ENCODE measurements at places on chromosomes 3 and 15.

- DNase-seq = no peak
Measured at GRCh38 chr3:150409125-150409511, 1.0 kb downstream of the TSC22D2 start.

- DNase-seq = no peak
Measured at GRCh38 chr15:66080717-66081398, 172.7 kb downstream of the MEGF11 start.

- DNase-seq = no peak
Measured at GRCh38 chr3:134643150-134643675, 7.6 kb downstream of the KY start.

DNA sequence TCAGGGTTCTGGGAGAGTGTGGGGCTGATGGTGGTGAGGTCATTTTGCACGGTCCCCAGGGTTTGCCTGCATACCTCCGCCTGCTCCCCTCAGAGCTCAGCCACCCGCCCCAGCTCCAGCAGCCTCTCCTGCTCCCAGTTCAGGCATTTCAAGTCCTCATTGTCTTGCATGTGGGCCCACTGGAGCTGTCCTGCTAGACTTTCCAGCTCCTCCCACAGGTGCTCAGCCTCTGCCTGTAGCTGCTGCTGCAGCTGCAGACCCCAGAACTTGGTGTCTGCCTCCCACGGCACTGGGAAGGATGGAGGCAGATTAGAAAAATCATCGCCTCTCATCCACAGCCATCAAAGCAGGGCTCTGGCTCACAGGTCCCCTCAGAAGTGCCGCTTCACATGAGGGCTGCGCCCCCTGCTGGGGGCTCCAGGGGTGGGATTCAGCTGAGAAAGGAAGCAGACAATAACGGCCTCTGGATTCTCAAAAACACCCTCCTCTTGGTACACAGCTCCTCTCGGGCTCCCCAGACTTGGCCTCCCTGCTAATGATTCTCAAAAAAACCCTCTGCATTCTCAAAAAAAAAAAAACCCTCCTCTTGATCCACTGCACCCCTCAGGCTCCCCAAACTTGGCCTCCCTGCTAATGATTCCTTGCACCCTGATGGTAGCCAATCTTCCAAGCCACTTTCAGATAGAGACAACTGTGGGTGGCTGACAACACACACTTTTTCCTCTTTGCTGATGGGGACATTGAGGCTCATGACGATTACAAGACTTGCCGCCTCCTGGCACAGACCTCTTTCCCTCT lies 89.3 kb upstream of the C2CD4B start:
- DNase-seq = peak; percentile 46

DNA sequence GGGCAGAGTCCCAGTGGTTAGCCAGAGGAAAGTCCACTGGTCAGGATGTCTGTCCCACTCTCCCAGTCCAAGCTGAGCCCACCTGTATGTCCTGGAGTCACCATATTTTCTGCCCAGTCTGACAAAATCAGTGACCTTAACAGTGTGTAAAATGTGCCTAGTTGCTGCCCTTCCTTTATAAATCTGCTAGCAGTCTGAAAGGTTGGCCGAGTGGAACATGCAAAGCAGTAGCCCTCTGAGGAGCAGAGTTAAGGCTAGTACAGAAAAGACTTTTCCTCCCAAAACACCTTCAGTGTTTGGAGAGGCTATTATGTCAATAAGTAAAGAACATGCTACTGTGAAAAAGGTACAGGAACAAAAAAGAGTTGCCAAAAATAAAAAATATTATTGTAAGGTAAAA lies 15.3 kb downstream of the TTC21A start:
- DNase-seq = no peak

- no peak for DNase-seq
Measured at GRCh38 chr3:120730576-120731542, 11.5 kb downstream of the RABL3 start.

DNA sequence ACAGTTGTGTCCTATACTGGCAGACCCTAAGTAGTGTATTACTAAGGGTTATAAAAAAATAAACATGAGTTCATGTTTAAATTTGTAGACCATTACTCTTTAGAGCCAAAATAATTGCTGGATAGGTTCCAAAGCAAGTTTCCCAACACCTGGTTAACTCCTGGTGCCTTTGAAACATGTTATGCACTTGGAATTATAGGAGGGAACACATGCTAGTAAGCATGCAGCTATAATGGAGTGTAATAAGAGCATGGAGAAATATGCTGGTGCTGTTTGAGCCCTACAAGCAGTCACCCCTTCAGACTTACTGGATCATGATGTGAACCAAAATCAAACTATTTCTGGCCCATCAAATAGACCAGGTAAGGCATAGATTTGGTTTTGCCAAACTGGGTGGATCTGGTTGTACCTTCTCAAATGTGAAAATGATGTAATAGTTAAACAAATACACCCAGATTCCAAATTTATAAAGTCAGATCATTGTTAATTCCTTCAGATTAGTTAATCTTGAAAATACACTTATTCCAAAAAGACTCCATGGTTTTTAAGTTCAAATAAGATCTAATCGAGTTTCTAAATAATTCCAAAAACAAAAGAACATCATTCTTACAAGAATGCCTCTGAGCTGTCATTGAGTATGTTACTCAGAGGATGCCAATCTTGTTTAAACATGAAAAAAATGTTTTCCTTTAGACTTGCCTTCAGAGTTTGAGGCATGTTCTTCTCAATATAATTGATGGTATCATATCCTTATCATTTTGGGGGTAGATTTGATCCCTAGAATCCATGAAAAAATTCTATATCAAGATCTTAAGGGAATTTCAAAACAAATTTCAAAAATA lies 69.3 kb downstream of the LRRC28 start:
- no peak for DNase-seq

DNA sequence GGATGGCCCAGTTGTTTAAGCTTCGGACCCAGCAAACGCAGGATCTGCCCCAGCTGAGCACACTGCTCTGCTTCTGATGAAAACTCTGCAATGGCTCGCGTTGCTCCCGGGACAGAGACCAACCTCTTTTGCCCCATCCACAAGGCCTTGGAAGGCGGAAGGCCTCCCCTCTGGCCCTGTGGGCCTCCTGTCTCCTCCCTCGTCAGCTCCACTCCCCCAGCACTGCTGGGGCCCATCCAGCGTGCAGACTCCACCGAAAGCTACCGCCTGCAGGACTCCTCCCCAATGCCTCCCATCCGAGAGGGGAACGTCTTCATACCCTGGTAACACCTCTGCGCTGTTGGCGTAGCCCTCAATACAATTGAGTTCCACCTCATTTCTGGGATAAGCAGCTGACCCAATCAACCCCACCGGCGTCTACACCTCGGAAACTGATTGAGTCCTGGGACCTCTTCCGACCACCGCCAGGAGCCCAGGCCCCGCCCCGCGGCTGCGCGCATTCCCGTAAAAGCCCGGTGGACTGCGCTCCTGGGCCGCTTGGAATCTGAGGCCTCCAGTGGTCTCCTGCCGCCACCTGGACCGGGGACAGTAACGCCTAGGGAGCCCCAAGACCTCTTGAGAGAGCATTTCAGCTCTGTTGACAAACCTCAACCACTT lies at the start of gene PRR23E:
TSS of gene PRR23E (plus strand) at position 556 of the 657 bp plus-strand sequence. CDS start 3,555 bp downstream, outside the sequence.
- no peak for DNase-seq

DNA sequence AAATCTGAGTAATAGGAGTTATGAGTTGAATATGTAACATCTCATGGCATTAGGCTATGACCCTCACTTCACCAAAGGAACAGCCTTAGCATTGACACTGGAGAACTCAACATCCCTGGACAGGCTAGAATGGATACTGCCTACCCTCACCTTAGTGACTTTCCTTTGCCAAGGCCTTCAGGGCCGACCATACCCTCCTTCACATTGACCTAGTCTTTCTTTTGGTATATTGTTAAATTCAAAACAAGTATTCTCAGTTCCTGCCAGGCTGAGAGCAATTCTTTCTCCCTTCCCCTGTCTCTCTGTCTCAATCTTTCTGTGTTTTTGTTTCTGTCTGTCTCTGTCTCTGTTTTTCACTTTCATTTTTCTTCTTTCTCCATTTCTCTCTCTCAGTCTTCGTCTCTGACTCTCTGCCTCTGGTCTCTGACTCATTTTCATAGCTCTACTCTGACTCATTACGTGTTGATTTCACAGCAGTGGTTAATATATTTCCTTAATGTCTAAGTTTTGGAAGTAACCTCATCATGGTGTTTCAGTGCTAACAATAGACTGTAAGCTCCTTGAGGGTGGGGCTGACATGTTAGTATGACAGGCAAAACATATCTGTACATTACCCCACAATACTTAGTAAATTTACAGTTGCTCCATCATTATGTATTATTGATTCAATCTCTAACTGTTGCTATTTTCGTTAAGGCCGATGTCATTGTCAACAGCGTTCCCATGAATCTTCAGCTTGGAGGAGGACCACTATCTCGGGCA lies 32.5 kb downstream of the PARP15 start:
- peak; percentile 3 for DNase-seq

- no peak for DNase-seq
Measured at GRCh38 chr15:81954158-81954783, 91.5 kb downstream of the MEX3B start.

DNA sequence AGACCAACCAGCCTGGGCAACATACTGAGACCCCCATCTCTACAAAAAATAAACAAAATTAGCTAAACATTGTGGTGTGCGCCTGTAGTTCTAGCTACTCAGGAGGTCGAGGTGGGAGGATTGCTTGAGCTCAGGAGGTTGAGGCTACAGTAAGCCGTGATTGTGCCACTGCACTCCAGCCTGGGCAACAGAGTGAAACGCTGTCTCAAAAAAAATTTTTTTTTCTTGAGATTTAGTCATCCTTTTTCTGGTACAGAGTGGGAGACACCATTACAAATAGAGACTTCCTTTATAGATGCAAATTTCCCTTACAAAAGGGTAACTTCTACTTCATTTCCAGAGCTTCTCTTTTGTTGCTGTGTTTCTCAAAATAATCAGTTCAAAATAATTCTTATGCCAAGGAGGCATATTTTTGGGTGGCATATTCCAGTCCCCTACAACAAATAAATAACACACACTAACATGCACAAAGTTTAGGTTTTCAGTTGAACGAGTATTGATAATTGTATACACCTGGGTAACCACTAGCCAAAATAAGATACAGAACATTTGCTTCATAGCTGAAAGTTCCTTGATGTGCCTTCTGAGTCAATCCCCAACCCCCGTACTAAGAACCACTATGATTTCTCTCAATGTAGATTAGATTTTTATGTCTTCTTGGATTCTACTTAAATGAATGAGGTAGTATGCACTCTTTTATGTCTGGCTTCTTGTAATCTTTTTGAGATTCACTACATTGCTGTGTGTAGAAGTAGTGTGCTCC lies 248.9 kb upstream of the PROK2 start:
- DNase-seq = no peak

- DNase-seq = no peak
Measured at GRCh38 chr15:62616746-62617145, 425.8 kb upstream of the TPM1 start.

DNA sequence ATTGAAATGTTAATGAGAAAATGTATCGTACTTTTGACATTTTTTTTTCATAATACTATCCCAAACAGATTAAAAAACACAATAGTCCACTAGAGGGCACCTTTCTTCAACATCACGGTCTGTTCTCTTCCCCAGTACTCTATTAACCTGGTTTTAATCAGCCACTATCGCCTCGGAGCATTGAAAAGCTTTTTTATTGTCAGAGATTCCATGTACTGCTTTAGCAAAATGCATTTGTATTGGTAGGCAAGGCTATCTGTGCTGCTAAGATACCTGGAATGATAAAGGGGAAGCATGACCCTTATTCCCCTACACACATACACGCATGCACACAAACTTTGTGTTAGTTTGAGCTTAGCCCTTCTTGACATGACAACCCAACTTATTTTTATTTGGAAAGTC lies 160.1 kb upstream of the IL12A start:
- DNase-seq = no peak

DNA sequence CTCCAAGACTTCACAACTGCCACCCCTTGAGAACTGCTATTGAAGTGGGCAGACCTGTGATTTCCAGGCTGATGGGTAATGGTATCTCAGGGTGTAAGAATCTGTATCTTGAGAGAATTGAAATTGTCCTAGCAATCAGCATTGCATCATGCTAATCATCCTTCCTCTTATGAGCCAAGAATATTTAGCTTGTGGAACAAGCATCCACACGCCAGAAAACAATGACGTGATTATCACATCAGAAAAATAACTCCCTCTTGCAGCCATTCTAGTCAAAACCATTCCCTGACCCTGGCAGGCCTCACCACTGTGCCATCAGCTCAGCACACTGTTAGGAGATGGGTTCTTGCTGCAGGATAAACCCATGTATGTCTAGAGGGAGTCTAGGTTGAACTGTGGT lies 6.7 kb downstream of the BCL2L10 start:
- no peak for DNase-seq

DNA sequence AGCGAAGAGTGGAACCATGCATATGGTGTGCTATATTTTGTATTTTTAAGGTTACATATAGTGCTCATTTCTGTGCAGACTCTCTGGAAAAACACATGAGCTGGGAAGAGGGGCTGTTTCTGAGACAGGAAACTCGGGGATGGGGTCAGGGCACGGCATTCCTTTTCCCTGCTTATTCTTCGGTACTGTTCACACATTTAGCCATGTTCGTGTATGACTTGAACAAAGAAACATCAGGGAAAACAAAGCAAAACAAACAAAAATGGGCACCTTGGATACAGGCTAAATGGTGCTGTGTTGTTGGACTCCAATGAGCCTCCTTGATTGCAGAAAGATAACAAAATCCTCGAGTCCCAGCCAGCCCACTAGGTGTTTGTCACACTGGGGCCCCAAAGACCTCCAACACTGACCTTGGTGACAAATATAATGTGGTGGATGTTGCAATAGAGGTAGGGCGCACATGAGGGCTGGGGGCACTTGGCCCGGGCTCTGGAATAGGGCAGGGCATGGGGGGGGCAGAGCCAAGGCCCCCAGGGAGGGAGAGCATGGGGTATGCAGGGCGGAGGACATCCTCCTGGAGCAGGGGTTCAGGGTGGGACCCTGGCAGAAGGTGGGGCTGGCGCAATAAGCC lies 19.3 kb downstream of the DNASE1L3 start:
- no peak for DNase-seq

DNA sequence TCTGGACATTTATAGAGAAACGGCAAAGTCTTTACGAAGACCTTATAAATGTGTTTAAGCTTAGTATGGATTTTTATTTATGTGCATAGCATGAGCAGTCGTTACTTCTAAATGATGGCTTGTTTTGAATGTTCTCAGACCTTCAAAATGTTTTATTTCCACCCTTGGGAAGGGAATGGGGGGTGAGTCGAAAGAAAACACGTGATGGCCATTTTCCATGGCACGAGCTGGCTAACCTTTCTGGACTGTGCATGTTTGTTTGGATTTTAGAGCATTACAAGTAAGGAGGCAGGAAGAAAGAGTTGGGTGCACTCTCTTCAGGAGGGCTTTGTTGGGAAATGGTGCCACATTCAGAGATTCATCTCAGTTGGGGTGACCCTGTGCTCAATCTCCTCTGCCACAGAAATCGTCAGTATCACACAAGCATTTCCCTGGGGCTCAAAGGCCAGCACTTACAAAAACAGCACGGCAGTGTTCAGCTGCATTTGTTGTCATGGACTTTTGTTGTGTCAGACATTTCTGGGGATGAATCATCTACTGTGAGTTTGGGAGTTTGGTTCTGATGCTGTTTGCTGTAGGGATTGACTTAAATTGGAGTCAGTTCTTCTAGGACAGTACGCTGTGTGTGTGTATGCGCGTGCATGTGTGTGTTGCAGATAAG lies 52.3 kb upstream of the ADAMTS9 start:
- DNase-seq = no peak

- no peak for DNase-seq
Measured at GRCh38 chr15:48650931-48651330, 5.4 kb upstream of the FBN1 start.

Measured in stimulated activated CD4-positive, alpha-beta T cell treated with anti-CD3 and anti-CD28 coated beads, Interleukin-12 subunit alpha, Interleukin-12 subunit beta, amount 100 ng/mL, for 24 hours (primary cell).